Stimulated activated CD8-positive, alpha-beta memory T cell treated with anti-CD3 and anti-CD28 coated beads, Interleukin-7, amount 100 ng/mL, for 1 hour (primary cell): ENCODE measurements at places on chromosomes 7 and 10.

GRCh38 chr10:35409808-35410207 is 73.5 kb downstream of the CCNY start:
- no peak for DNase-seq

DNA sequence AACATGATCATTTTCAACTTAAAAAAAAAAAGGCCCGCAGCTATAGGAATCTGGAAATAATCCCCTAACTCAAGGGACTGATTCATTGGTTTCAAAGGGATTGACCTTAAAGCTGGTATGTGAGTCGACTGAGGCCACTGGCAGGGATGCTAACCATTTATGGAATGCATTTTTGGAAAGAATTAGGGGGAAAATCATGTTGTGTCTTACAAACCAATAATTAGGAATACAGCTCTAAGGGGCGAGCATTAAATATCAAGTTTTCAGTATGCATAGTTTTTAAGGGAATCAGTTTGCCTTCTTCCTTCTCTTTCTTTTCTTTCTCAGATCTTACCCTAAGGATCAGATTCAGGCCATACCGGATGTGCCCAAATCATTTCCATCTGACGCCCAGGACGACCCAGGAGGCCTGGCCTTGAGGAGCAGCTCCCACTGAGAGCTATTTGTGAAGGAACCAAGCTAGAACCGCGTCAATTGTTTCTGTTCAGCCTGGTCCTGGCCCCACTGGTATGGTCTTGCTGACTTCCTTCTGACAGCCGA is 48.7 kb downstream of the BPGM start:
- no peak for DNase-seq

- DNase-seq: no peak
These were observed 131.8 kb upstream of the PALS2 start for GRCh38 chr7:24441314-24442027.

DNA sequence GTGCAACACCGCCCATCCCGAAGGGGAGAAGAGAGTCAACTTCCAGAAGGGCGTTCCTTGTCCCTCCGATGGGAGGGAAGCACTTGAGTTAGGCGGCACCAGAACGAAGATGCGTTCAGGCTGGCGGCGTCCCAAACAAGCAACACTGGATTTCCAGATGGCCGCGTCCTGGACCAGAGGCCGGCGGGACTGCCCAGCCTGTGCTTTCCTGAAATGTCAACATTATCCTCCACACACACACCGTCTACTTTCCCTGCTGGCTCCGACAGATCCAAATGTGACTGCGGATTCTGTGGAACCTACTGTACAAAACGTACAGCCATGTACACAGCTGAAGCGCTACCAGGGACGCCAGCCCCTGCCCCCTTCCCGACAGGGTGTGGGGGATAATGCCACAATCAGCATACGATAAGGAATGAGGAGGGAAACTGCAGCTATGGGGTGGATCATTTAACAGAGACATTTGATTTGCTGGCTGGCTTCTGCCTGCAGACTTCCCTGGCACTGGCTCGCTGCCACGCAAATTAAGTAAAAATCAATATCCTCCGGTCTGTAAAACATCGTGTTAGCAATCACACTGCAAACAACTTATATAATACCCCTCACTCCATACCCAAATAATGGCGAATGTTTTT is 82.1 kb downstream of the ZRANB1 start:
- DNase-seq: no peak

GRCh38 chr10:20466731-20467130 is 430.4 kb downstream of the NEBL start:
- no peak for DNase-seq

DNA sequence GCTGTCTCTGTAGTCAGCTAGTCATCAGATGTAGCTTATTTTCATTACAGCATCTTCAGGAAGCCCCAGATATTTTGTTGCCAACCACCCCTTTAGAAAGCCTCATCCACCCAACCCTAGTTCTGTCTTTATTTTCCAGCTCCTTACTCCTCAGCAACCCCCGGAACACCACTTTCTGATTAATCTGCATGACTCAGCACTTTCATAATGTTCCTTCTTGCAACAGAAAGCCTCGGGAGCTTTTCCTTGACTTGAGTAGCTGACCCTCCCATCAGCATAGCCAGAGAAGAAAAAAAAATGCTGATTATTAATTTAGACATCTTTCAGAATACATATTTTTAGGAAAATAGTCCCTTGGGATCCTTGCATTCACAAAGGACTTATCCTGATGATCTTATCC is 244.0 kb upstream of the CXCL12 start:
- no peak for DNase-seq

- no peak for DNase-seq
These were observed 665 bp downstream of the BHLHA15 start for GRCh38 chr7:98211676-98212531.

DNA sequence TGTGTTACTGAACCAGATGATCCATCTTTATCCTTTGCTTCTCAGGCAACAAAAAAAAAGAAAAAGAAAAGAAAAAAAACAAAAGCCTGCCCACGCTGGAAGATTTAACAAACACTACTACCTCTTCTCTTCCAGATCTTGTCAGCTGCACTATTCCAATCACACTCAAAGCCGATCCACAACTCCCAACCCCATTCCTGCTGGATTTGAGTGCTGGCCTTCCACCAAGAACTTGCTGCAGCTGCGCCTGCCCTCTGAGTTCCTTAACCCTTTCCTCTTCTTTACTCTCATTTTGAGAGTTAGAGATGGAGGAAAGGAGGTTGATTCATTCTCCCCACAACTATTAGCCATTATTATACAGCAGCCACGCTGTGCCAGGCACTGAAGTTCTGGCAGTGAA is 16.0 kb upstream of the ITGA8 start:
- no peak for DNase-seq

- no peak for DNase-seq
These were observed 40.0 kb upstream of the EIF4H start for GRCh38 chr7:74134117-74134620.

DNA sequence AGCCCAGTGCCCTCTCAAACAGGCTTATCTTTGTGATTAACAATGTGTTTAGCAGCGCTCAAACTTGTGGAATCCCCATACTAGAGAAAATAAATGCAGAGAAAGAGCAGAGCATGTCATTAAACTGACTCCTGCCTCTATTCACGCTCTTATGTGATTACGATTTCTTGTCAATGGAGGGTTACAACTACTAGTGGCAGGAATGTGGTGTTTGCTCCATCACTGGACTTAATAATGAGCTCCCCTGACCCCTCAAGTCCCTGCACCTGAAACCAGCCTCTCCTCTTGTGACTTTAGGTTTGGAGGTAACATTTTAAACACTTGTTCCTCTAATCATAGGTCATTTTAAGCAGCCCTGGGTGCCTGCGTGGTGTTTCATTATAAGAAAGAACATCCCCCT is 121.9 kb downstream of the PLPP4 start:
- no peak for DNase-seq

GRCh38 chr7:6256109-6256483 is 16.3 kb downstream of the CYTH3 start:
- DNase-seq: no peak

- no peak for DNase-seq
These were observed 22.8 kb downstream of the MAD1L1 start for GRCh38 chr7:2209961-2210323.

GRCh38 chr7:120857588-120858573 is at the start of gene TSPAN12:
Gene TSPAN12 (minus strand): TSS chr7:120858144. CDS start chr7:120856763, 1,381 bp downstream.
- DNase-seq: no peak

DNA sequence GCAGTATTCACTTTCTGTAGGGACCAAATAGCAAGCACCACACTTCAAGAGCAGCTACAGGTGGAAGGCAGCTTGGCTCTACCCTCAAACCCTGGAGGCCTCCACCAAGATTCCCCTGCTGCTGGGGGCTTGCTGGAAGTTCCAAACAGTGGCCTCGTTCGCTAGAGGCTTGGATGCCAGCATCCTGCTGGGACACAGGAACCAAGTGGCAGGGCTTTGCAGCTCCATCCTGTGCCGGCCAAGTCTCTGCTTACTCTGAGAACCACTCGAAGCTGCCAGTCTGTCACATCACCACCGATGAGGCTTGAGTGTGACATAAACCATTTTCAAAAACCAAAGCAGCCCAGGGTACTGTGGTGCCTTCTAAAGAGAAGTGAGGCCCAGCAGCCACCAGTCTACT is 69.2 kb upstream of the UNC5B start:
- DNase-seq: no peak

DNA sequence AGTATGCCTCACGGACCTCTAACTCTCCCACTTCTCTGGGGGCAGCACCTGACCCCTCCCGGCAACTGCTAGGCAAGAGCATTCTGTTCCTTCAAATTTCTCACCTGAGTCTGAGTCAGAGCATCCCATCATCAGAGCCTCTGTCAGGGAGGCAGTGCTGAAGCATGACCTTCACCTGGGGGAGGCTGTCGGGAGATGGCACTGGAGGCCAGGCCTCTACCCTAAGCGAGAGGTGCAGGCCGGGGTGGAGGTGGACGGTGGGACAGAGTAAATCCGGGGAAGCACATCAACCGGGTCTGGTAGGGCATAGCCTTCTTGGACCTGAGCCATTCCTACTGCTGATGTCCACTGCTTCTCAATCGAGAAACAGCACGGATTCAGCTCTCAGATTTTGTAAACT is 90.4 kb downstream of the SPAG6 start:
- no peak for DNase-seq
